ENCODE measurements at places on chromosomes 7 and 10. TPM values are rescaled to one million over a fixed set of nuclear protein-coding genes. Genes with fewer than 3 reads are reported as not detected.

PIK3AP1 gene
- under 0.01 TPM for total RNA-seq

KLF14 gene
- not detected for total RNA-seq

FAM25G gene
- total RNA-seq = not detected

MNX1 gene
- not detected for total RNA-seq

AGBL3 gene
- 1.6 TPM for total RNA-seq

C10orf62 gene
- 0.13 TPM for total RNA-seq

ATOH7 gene
- not detected for total RNA-seq

TMEM176B gene
- 0.13 TPM for total RNA-seq

WEE2 gene
- total RNA-seq = not detected

PDK4 gene
- total RNA-seq = 3.2 TPM

TMEM140 gene
- total RNA-seq = 18.8 TPM

LHPP gene
- 9.8 TPM for total RNA-seq

CTBP2 gene
- total RNA-seq = 64.5 TPM

BBS9 gene
- 16.5 TPM for total RNA-seq

STK31 gene
- not detected for total RNA-seq

CCDC172 gene
- not detected for total RNA-seq

UNC5B gene
- total RNA-seq = 22.4 TPM

HMX2 gene
- not detected for total RNA-seq

UNCX gene
- not detected for total RNA-seq

RPEL1 gene
- not detected for total RNA-seq

ZNF485 gene
- 1.3 TPM for total RNA-seq

FANK1 gene
- total RNA-seq = 5.7 TPM

NEUROG3 gene
- total RNA-seq = not detected

DENND2A gene
- 22.2 TPM for total RNA-seq

IKZF1 gene
- total RNA-seq = not detected

ING3 gene
- total RNA-seq = 11.2 TPM

INSYN2A gene
- total RNA-seq = 0.06 TPM

GHITM gene
- 190 TPM for total RNA-seq

HOXA5 gene
- not detected for total RNA-seq

ANKRD22 gene
- 0.13 TPM for total RNA-seq

ENTPD1 gene
- 0.99 TPM for total RNA-seq

BICC1 gene
- total RNA-seq = 66.3 TPM

PARD3 gene
- total RNA-seq = 45.3 TPM

TMEM273 gene
- 0.37 TPM for total RNA-seq

HECW1 gene
- total RNA-seq = under 0.01 TPM

FAM221A gene
- total RNA-seq = 1.5 TPM

ABCC2 gene
- 0.25 TPM for total RNA-seq

RELN gene
- total RNA-seq = 1.3 TPM

PHKG1 gene
- 9.4 TPM for total RNA-seq

GIMAP6 gene
- total RNA-seq = 5.4 TPM

PLXDC2 gene
- 51.4 TPM for total RNA-seq

MALRD1 gene
- total RNA-seq = 0.66 TPM

ACBD7 gene
- total RNA-seq = 4.8 TPM

CAMK2B gene
- total RNA-seq = 1.3 TPM

TBX20 gene
- 12.0 TPM for total RNA-seq

ZNF488 gene
- total RNA-seq = not detected

TMEM225B gene
- 0.62 TPM for total RNA-seq

MSS51 gene
- total RNA-seq = 1.2 TPM

NUTM2B gene
- 0.31 TPM for total RNA-seq

MOSPD3 gene
- 4.0 TPM for total RNA-seq

SPDYE9 gene
- not detected for total RNA-seq

THNSL1 gene
- 3.6 TPM for total RNA-seq

ADAM8 gene
- total RNA-seq = 0.87 TPM

TAX1BP1 gene
- 135 TPM for total RNA-seq

DIP2C gene
- 17.7 TPM for total RNA-seq

FGFR2 gene
- total RNA-seq = 0.06 TPM

Measured in aortic smooth muscle cell (primary cell).